Foreskin melanocyte (primary cell): ENCODE measurements at places on chromosomes 6 and 20.
A peak's percentile ranks its signal among the peaks of the same experiment; 100 is the strongest.

DNA sequence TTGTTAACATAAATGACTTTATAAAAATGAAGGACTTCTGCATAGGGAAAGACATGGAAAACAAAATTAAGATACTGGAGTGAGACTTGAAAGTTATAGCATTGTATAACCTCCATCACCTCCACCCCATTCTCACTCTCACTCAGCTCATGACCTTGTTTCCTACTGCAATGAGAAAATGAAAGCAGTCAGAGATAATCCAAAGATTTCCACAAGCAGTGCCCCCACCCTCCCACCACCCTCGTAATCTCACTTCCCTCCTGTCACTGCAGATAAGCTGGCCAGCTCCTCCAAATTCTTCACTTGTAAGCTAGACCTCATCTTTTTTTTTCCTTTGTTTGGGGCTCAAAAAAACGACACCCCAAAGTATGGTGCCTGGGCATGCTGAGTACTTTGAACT lies 52.9 kb upstream of the PROKR2 start:
- no peak for DNase-seq

DNA sequence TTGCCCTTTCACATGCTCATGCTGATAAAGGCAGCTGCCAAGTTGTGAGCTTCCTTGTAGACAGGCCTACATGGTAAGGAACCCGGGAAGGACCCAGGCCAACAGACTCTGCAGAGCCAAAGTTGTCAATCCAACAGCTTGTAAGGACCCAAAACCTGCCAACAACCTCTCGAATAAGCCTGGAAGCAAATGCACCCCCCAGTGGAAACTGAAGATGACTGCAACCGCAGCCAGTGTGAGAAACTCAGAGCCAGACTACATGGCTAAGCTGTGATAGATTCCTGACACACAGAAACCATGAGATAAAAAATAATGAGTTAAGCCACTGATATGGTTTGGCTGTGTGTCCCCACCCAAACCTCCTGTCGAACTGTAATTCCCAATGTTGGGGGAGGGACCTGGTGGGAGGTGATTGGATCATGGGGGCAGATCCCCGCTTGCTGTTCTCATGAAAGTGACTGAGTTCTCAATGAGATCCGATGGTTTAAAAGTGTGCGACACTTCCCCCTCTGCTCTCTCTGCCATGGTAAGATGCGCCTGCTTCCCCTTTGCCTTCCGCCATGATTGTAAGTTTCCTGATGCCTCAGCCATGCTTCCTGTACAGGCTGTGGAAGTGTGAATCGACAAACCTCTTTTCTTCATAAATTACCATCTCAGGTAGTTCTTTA lies 18.8 kb upstream of the CLPSL2 start:
- DNase-seq = no peak

DNA sequence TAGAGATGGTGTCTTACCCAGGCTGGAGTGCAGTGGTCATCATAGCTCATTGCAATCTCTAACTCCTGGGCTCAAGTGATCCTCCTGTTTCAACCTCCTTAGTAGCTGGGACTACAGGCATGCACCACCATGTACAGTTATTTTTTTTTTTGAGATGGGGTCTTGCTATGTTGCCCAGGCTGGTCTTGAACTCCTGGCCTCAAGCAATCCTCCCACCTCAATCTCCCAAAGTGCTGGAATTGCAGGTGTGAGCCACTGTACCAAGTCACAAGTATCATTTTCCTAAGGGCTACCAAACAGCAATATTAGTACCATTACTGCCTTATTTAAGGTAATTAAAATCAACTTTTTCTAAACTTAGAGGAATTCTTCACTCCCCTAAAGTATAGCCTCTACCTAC lies 49.4 kb downstream of the BACH2 start:
- no peak for DNase-seq

DNA sequence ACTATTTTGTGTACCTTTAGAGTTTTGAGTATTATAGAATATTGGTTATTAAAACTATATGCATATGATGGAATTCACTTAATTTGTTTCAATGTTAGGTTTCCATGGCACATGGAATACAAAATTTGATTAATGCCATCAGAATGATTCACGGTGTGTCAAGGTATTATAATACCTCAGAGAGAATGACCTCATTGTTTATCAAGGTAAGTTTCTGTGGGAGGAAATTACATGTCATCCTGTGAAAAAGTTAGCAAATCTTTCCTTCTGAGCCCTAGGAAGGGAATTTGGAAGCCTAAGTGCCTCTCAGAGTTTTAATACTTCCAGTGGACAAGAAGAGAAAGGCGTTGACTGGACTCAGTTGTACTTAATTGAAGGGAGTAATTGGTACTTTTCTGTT lies 40.8 kb downstream of the DNAH8 start:
- no peak for DNase-seq

DNA sequence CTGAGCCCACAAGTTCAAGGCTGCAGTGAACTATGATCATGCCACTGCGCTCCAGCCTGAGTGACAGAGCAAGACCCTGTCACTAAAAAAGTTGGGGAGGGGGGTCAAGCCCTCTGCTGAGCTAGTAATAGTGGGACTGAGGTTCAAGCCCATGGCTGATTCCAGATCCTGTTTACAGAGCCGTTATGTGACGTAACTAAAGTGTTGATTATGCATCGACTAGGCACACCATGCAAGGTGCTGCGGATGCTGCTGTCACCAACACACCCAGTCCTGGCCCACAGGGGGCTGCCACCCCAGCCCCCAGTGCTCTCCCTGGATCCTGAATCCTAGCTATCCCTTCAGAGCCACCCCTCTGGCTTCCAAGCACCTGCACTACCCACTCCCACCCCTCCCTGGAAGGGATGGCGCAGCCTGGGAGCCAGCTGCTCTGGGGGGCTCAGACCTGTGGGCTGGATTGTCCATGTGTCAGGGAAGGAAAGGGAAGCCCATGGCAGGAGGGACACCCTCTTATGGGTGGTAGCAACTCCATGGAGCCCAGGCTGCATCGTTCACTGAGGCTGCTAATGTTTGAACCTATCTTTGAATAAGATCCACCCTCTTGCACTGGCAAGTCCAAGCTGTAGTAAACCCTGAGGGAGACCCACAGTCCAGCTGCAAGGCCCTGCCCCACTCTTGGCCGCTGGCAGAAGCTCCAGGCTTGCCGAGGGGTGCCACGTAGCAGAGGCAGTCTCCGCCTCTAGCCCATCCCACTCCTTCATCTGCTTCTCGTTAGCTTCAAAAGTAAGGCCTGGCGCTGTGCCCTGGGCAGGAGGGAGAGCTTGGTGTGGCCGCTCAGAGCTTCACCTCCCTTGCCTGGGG lies 95.0 kb downstream of the SNX5 start:
- DNase-seq = no peak

GRCh38 chr6:81998432-81998831 lies 246.0 kb upstream of the TENT5A start:
- no peak for DNase-seq

GRCh38 chr20:47127999-47128398 lies 228.5 kb downstream of the ZMYND8 start:
- no peak for DNase-seq

- DNase-seq = no peak
Measured at GRCh38 chr6:53044071-53044470, 21.1 kb upstream of the FBXO9 start.

GRCh38 chr6:126826166-126826714 lies 292.2 kb upstream of the RSPO3 start:
- no peak for DNase-seq

DNA sequence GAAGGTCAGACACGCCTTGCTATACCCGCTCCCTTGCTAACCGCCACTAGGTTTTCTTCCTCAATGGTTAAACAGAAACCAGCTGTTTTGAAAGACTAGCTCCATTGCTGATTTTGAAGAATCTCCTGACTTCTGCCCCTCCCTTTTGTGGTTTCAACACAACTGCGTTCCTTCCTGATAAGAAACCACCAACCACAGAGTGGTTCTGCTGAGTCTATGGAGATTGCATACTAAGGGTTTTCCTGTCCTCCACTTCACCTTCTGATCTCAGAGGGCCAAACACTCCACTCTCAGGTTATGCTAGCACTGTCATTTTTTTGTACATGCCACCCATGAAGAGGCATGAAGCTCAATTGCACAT lies 207.9 kb downstream of the MYLK4 start:
- DNase-seq = no peak

GRCh38 chr6:159739341-159739740 lies 12.0 kb downstream of the WTAP start:
- DNase-seq = no peak

DNA sequence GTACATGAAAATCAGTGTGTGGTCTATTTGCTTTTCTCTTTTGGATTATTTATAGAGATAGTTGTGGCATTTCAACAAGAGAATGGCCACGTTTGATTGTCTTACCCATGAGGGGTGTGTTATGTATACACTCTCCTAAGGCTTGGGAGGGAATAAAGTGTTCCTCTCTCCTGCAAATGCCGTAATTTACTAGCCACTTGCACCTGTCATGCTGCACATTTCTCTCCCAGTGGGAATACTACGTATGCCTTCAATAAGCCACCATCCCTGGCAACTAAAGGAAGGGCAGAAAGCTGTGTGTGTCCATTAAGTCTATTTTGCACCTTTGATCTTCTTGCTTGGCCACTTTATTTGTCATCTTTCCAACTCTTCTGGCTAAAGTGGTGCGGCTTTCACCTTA lies 541.2 kb downstream of the QKI start:
- no peak for DNase-seq

- no peak for DNase-seq
Measured at GRCh38 chr6:37011656-37012378, 6.4 kb downstream of the FGD2 start.

- DNase-seq = no peak
Measured at GRCh38 chr6:53999088-53999755, 112.0 kb upstream of the MLIP start.

GRCh38 chr6:121743691-121744090 lies 308.2 kb downstream of the GJA1 start:
- no peak for DNase-seq

DNA sequence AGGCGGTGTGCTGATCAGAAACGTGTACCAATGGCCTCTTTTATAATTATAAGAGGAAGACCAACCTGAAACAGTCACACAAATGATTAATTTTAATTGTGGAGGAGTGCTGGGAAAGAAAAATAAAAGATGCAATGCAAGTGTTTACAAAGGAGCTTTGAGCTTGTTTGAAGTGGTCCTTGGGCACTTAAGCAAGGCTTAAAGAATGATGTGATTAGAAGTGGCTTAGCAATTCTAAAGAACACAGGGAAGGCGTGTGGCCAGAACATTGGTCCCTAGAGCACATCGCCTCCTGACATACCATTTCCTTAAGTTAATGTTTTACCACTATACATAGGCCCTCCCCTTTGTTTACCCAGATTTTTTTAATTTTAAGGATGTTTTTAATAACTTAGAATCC lies 26.1 kb downstream of the PTPN1 start:
- no peak for DNase-seq

GRCh38 chr6:164200071-164200470 lies 785.6 kb downstream of the QKI start:
- DNase-seq = peak; percentile 63

GRCh38 chr6:9521152-9521530 lies 893.7 kb downstream of the TFAP2A start:
- no peak for DNase-seq

- no peak for DNase-seq
Measured at GRCh38 chr6:37127961-37128862, 41.7 kb upstream of the PIM1 start.

DNA sequence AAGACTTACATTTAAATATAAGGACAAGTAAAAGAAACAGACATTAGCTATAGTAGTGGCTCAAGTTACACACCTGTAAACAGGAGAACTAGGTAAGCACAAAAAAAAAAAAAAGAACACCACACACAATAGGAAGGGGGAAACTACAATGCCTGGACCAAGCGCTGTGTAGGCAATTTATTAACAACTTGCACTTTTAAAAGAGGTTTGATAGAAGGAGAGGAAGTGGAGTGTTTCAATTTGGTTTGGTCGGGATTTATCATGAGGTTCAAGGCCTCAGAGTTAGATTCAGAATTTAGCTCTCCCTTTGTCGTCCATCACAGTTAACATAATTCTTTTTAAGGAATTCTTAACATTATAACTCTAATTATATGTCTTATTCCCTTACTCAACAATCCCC lies 1.1 kb upstream of the USP49 start:
- no peak for DNase-seq

- DNase-seq = no peak
Measured at GRCh38 chr6:105459049-105459448, 56.2 kb upstream of the PREP start.

DNA sequence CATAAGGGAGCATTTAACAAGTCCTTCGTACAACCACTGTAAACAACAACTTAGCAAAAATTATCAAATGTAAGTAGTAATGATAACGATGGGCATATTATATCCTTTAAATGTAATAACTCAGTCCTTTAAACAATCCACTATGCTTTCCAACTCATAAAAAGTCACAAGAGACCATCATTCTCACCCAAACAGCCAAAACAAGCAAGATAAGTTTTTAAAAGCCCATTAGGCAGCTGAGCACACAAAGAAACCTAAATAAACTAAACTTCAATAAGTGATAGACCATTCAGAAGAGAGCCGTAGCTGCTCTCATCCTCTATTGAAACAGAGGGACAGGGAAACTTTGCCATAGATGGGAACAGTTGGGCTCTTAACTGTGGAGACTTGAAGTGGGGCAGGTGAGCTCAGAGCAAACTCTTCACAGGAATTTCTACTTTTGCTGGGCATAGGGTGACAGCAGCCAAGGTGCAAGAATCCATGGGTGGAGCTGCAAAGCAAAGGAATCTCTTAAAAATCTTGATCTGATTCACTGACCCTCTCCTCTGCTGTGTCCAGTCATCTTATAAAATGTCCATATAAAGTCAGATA lies 22.5 kb downstream of the RAB22A start:
- no peak for DNase-seq

GRCh38 chr20:38152175-38152620 lies 12.9 kb downstream of the TGM2 start:
- peak; percentile 9 for DNase-seq

GRCh38 chr6:70415247-70415646 lies 1.9 kb downstream of the FAM135A start:
- DNase-seq = no peak

GRCh38 chr6:85669735-85670194 lies 27.1 kb upstream of the SYNCRIP start:
- peak; percentile 92 for DNase-seq

DNA sequence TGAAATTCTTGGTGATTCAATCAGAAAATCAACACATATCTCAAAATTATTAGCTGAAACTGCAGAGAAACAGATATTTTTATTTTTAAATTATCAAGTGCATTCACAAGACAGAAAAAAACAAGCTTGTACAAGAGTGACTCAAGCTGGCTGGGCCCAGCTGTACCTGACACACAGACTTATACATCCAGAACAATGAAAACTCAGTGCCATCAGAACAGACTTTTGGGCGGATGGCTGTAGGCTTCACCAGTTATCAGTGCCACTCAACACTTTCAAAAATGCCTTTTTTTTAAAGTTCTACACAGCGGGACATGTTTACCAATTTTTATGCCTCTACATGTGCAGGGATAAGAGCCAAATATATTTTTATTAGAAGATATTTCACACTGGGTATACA lies 102.8 kb downstream of the MYB start:
- DNase-seq = no peak

GRCh38 chr6:33670971-33671743 lies 40.3 kb downstream of the UQCC2 start:
- no peak for DNase-seq
